ENCODE measurements at places on chromosomes 11 and 22. TPM values are rescaled to one million over a fixed set of nuclear protein-coding genes. Genes with fewer than 3 reads are reported as not detected.

The ZDHHC8 gene
- 16.6 TPM for total RNA-seq

The TEF gene
- 12.7 TPM for total RNA-seq

The OR52E8 gene
- total RNA-seq: not detected

The ZPR1 gene
- total RNA-seq: 75.0 TPM

The SMTNL1 gene
- not detected for total RNA-seq

The RBM14 gene
- 55.2 TPM for total RNA-seq

The NAGA gene
- 30.9 TPM for total RNA-seq

The PNPLA3 gene
- 10.7 TPM for total RNA-seq

The SLC5A12 gene
- total RNA-seq: 3.1 TPM

The CARD18 gene
- total RNA-seq: not detected

The RAG1 gene
- 1.1 TPM for total RNA-seq

The YPEL4 gene
- not detected for total RNA-seq

The ZP1 gene
- total RNA-seq: not detected

GRCh38 chr11:13984616-13985450, 22.3 kb downstream of the SPON1 start:
- no peak for DNase-seq

- DNase-seq: no peak
Measured at GRCh38 chr11:84130646-84131427, 844.7 kb upstream of the CCDC90B start.

GRCh38 chr11:46676436-46677158, 23.8 kb downstream of the ARHGAP1 start:
- no peak for DNase-seq

GRCh38 chr22:44924710-44925109, 85.1 kb downstream of the PHF21B start:
- DNase-seq: no peak

- no peak for DNase-seq
Measured at GRCh38 chr11:7220636-7221035, 31.1 kb upstream of the SYT9 start.

GRCh38 chr11:2137202-2138067, 1.8 kb downstream of the IGF2 start:
- peak; percentile 98 for DNase-seq

DNA sequence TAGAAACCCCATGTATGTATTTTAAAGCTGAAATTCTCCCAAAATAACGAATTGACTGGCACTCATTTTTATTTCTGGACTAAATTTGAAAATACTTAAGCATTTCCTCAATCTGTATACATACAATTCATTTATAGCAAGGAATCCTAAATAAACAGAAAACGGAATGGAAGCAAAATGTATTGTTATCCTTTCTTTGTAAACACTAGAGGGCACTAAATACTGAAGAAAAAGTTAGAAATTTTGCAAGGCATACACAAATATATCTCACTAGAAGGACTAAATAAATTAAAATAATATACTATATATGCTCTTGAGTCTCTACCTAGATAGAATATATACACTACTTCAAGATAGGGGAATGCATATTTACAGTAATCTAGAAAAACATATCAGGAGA, 23.1 kb upstream of the ANO5 start:
- no peak for DNase-seq

GRCh38 chr11:61950035-61950547, at the start of gene BEST1:
Gene BEST1, plus strand, starts transcription at chr11:61950351. Its CDS starts 1,456 bp downstream, at chr11:61951807.
- no peak for DNase-seq

GRCh38 chr11:64856382-64857227, 12.2 kb upstream of the CDC42BPG start:
- DNase-seq: no peak

- DNase-seq: no peak
Measured at GRCh38 chr11:130042093-130042591, 27.6 kb upstream of the APLP2 start.

GRCh38 chr11:133917921-133918607, 38.7 kb downstream of the IGSF9B start:
- DNase-seq: peak; percentile 77

DNA sequence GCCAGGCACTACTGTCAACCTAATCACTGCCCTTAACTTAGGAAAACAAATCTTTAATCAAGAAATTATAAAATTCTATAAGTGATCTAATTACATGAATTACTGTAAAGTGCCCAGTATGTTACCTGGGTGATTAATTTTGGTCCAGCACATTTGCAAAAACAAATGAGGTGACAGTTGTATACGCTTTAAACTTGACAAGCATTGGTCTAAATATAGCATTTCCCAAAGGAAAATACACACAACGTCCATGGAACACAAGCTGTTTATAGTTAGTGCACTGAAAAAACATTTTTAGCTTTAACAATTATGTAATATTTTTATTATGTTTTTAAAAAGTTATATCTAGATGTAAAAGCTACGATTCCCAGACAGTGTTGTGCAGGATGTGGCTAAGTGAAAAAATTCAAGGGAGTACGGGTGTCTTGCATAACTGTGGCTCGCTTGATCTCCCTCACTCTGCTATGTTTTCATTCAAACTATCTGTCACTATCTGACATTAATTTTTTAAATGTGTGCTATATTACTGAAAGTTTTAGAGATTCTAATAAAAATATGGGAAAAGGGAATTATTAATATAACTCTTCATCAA, 38.8 kb downstream of the PGR start:
- DNase-seq: no peak

- no peak for DNase-seq
Measured at GRCh38 chr22:44336962-44337677, 24.4 kb upstream of the SHISAL1 start.

- no peak for DNase-seq
Measured at GRCh38 chr22:44067033-44067432, 42.9 kb downstream of the PARVB start.

DNA sequence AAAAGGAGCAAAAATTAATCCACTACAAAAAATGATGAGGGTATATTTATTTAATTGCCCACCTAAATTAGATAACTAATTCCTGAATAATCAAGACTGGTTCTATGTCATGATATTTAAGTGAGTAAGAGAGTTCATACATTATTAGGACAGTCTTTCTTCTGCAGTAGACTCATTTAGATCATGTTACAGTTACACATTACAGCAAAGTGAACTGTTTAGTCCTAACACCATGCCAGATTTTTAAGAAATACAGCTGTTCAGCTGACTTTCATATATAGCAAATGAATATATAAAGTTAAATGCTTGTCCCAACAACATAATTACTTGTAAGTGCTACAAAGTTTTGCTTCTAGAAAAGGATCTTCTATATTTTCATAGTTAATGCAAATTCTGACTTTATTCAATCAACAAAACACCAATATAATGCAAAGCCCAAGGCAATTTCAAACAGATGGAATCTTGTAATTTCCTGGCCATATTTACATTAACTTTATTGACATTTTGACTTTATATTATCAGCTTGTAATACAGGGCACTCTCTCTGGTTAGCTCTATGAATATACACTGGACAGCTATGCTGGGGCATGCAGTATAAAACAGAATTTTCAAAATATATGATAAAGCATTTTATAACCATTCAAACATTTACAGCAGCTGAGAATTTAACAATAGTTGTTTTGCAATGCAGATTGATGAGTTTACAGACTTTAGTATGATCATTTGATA, 45.7 kb upstream of the TP53AIP1 start:
- DNase-seq: no peak

DNA sequence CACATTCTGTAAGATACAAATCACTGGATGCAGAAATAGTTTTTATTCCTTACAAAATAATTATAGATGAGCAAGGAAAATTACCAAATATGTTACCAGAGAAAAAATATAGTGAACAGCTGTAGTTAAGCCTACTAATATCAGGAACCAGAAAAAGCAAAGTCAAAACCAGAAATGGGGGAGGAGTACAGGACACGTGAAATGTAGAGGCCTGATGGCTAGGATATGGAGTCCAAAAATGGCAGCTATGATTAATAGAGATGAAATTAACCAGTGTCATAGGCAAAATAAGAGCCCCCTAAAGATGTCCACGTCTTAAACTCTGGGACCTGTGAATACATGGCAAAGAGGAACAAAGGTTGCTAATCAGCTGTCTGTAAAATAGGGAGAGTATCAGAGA, 34.1 kb downstream of the MRE11 start:
- DNase-seq: no peak

DNA sequence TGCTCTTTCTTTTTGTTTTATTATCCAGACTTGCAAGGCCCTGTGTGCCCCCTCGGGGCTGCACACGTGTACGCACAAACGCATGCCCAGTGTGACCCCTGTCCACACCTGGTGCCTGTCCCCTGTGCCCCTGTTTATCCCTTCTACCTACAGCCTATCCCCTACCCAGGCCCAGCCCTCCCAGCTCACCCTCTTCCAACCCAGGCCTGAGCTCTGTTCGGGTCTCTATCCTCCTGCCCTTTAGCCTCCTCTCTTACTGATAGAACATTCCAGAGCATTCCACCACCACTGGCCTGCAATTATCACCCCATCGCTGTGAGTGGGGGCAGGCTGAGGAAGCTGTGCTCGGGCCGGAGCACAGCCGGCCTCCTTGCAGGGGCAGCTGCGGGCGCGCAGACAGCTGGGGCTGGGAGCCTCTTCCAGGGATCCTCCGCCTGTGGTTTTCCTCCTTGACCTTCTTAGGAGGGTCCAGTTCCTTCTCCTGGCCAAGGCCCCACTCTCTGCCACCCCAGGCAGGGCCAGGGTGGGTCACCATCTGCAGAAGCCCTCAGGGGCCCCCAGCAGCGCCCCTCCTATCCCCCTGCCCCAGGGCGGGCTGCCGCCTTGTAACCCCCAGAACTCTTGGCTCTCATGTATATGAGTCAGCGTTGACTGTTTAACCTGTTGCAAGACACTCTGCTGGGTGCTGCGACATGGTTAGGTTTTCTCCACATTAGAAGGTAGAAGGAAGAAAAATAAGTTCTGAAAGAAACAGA, 41.8 kb upstream of the KCNQ1OT1 start:
- DNase-seq: peak; percentile 64

- DNase-seq: no peak
Measured at GRCh38 chr22:36467946-36468345, 13.5 kb downstream of the TXN2 start.

- no peak for DNase-seq
Measured at GRCh38 chr11:112885744-112886433, 75.3 kb upstream of the NCAM1 start.

DNA sequence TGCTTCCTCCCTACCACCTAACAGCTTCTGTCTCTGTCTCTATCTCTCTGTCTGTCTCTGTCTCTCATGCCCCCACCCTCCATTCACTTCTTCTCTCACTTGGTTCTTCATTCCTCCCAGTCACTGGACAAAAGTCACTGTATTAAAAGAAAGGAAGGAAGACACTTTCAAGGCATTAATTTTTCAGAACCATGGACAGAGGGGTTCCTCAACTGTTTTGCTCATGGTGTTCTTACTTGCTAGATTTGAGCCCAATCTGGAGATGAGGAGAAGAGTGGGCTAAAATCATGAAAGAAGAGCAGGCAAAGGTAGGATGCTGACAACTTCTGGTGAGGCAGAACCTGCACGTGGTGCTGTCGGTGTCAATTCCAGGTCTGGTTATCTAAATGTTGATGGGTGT, 116.7 kb upstream of the LARGE1 start:
- DNase-seq: peak; percentile 24

- DNase-seq: peak; percentile 70
Measured at GRCh38 chr22:41021061-41021612, 70.0 kb downstream of the RBX1 start.

GRCh38 chr11:13897646-13898276, 64.8 kb upstream of the SPON1 start:
- no peak for DNase-seq

- DNase-seq: peak; percentile 93
Measured at GRCh38 chr22:20246368-20247009, 21.6 kb downstream of the RTN4R start.

GRCh38 chr11:6249770-6250555, 9.7 kb upstream of the CCKBR start:
- DNase-seq: no peak

GRCh38 chr11:47940904-47941649, 39.3 kb upstream of the PTPRJ start:
- DNase-seq: no peak

GRCh38 chr22:44927463-44928135, 82.2 kb downstream of the PHF21B start:
- peak; percentile 56 for DNase-seq

DNA sequence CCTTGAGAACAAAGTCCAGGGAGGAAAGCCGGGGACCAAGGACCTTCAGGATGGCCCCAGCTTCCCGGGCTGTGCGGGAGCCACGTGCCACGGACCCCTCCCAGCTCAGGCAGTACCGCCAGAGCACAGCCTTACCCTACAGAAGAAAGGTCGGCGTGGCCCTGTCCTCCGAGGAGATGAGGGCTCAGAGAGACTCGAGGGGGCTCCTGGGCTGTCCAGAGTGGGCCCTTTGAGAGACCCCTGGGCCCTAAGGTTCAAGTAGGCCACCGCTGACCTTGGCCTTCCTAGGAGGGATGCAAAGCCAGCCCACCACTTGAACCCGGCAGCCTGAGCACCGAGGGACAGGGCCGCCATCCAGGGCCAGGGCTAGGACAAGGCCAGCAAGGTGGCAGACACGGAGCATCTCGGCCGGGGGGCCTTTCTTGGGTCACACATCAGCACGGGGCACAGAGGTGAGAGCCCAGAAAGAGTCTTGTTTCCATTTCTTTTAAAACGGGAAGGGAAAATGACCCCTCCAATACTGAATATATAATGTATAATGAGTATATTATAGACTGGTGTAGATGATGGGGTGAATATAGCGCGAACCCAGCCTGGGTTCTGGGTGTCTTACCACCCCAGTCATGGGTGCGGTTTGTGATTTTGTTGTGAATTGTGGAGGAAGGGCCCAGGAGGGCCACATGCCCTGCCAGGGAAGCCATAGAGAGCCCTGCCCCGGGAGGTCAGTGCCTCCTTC, 34.4 kb upstream of the PPARA start:
- no peak for DNase-seq

- no peak for DNase-seq
Measured at GRCh38 chr11:79081471-79082031, 359.3 kb downstream of the TENM4 start.

DNA sequence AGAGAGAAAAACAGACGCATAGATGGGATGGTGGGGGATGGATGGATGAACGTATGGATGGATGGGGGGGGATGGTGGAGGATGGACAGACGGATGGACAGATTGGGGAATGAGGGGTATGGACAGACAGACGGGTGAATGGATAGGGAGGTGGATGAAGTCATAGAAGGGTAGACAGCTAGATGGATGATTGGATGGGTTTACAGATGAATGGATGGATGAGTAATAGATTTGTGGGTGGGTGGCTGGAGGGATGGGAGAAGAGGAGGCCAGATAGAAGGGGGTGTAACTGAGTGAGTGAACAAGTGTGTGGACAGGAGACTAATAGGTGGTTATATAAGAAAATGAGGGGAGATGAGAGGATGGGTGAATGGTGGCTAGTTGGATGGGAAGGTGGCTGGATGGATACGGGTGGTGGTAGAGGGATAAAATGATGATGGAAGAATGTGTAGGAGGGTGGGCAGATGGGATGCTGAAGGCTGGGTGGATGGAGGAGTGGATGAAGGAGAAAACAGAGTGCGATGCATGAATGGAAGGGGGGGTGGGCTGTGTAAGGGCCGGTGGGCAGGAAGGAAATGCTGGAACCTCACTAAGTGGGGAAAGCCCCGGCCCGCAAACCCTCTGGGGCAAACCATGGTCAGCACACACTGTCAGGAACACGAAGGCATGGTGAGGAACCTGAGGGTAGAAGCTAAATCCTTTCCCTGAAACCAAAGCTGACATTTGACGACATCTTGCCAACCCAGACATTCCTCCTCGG, 21.6 kb downstream of the ARVCF start:
- DNase-seq: no peak

GRCh38 chr22:36818010-36818642, 1.3 kb upstream of the PVALB start:
- peak; percentile 37 for DNase-seq

GRCh38 chr11:81829976-81830375, 903.7 kb downstream of the FAM181B start:
- no peak for DNase-seq
